ENCODE measurements at places on chromosomes 6 and 20. TPM values are rescaled to one million over a fixed set of nuclear protein-coding genes. Genes with fewer than 3 reads are reported as not detected.

DNA sequence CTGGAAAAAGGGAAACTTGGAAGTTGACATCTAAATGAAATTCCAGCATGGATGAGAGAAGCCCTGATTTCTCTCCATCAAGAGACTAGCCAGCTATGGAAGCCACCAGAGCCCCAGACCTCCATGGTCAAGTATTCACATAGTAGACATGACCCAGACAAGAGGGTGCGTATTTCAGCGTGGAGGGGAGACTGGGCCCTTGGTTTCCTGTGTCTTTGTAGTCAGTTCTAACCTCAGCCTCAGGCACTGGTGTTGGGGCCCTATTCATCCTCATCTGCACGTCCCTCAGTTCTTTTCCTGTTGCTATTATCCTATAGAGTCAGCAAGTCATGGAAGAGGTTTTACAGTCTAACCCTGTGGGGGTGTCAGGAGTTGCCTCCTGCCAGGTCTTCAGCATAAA, 12.5 kb downstream of the GNL1 start:
- no peak for DNase-seq

GRCh38 chr6:154566866-154567265, 56.4 kb upstream of the CNKSR3 start:
- DNase-seq: no peak

DNA sequence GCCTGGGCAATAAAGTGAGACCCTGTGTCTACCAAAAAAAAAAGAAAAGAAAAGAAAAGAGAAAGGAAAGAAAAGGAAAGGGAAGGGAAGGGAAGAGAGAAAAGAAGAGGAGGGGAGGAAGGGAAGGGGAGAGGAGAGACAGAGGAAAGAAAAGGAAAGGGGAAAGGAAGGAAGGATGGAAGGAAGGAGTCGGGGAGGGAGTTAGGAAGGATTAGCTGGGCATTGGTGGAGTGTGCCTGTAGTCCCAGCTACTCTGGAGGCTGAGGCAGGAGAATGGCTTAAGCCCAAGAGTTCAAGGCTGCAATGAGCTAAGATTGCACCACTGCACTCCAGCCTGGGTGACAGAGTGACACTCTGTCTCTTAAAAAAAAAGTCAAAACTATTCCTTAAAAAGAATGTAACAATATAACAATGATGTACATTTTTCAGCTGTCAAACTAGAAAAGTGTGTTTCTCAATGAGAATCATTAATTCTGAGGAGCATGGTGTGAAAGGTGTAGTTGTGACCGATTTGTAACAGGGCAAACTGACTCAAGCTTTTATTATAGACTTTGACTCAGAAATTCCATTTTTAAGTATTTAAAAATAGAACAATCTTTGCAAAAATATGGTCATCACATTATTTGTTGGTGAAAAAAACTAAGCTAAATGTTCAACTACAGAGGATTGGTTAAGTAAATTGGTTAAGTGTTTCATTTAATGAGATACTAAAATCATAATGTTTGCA, 14.7 kb downstream of the SNRPB start:
- DNase-seq: no peak

GRCh38 chr20:1174787-1175186, 10.0 kb downstream of the TMEM74B start:
- no peak for DNase-seq

GRCh38 chr6:128121610-128122009, 220.8 kb upstream of the THEMIS start:
- no peak for DNase-seq

GRCh38 chr20:38192323-38192885, 27.3 kb upstream of the TGM2 start:
- DNase-seq: no peak

DNA sequence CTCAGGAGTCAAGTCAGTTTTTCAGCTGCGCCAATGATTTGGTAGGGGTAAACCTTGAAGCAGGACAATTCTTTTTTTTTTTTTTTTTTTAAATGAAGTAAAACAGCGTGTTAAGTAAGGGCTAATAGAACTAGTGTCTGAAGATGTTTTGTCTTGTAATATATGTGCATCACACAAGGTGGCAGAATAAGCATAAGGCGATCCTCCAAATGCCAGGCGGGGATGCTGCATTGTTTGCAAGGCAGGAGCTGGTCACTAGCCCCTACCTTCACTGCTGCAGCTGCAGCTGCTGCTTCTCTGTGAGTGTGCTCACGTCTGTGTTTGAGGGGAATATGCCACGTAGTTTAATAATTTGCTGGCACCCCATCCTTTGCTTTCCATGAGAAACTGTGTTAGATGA, 272.7 kb upstream of the MAP3K7 start:
- DNase-seq: no peak

GRCh38 chr20:37378785-37379598, 33.1 kb downstream of the SRC start:
- peak; percentile 70 for DNase-seq

- no peak for DNase-seq
These were observed 235.2 kb downstream of the LY86 start for GRCh38 chr6:6823568-6824224.

- DNase-seq: no peak
These were observed 298.7 kb upstream of the MARCKS start for GRCh38 chr6:113558431-113558830.

GRCh38 chr20:2800521-2801285, at the start of gene CPXM1:
Gene CPXM1, minus strand, starts transcription at chr20:2800627. Its CDS starts 55 bp downstream, at chr20:2800572.
- no peak for DNase-seq

GRCh38 chr20:37979021-37979985, 54.0 kb downstream of the TTI1 start:
- DNase-seq: no peak

DNA sequence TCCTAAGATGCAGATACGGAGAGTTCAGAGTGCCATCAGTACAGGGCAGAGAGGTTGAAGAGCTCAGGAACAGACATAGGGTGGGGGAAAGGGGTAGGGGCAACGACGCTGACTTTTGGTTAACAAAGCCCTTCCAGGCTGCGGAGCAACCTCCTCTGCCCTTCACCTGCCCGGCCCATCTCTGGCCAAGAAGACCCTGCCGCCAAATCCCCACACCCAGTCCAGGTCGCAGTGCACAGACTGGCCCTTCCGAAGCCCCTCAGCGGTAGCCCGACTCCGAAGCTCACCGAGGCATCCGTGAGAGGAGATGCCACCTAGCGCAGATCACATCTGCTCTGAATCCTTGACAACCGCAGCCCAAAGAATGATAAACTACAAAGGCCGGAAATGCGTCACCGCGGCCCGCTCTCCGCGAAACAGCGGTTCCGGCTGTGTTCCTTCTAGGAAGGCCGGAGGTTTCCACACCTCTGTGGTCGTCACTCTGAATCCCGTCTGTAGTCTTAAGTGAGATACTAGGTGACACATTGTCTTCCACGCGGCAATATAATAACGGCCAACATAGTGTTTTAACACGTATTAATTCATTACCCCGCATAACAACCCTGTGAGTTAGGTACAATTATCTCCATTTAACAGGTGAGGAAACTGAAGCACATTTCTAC, at the start of gene ZSCAN23:
TSS of gene ZSCAN23 (minus strand) at position 380 of the 662 bp plus-strand sequence. CDS start 7,225 bp downstream, outside the sequence.
- DNase-seq: peak; percentile 92

Gene NCOA5
- 10.0 TPM for total RNA-seq

Gene VWA7
- total RNA-seq: under 0.01 TPM

Gene DCDC2
- not detected for total RNA-seq

Gene YWHAB
- total RNA-seq: 89.7 TPM

Gene EPB41L2
- total RNA-seq: 113 TPM
